ENCODE measurements at places on chromosomes 4 and X.
A peak's percentile ranks its signal among the peaks of the same experiment; 100 is the strongest.

GRCh38 chrX:150365051-150365989, 2.2 kb downstream of the MAMLD1 start:
- DNase-seq, result peak; percentile 25

GRCh38 chrX:40806513-40807220, 71.3 kb upstream of the MED14 start:
- no peak for DNase-seq

GRCh38 chr4:165094873-165095272, 17.8 kb downstream of the TMEM192 start:
- no peak for DNase-seq

- no peak for DNase-seq
Measured at GRCh38 chr4:36652857-36653256, 371.4 kb downstream of the DTHD1 start.

DNA sequence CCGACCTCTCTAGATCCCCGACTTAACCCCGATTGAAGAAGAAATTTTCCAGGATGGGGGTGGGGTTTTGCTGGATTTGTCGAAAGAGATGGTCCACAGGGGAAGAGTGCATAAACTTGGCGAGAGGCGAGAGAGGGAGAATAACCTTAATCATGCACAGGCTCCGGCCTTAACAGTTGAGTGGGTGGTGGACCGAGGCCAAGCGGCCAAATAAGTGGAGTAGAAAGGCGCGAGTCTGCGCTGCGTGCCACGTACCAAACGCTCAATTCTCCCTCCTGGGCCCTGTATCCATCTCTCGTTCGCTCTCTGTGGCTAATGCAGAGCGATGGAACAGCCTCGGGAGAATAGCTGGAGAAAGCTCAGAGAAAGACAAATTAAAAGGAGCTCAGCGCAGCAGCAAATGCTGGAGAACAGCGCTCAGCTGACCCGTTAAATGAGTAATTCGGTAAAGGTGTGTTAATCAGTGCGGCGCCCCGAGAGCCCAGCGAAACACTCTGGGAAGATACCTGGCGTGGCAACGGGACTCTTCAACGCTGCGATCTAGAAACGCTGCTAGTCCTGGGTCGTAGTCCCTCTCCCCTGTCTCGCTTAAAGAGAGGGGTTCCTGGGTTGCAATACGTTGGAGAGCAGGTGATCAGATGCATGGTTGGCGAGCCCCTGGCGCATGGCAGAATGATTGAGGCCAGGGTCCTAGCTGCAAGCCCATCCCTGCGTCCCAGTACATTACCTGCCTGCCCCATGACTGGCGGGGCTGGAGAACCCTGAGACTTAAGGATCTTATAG, 887 bp upstream of the IL1RAPL2 start:
- no peak for DNase-seq

DNA sequence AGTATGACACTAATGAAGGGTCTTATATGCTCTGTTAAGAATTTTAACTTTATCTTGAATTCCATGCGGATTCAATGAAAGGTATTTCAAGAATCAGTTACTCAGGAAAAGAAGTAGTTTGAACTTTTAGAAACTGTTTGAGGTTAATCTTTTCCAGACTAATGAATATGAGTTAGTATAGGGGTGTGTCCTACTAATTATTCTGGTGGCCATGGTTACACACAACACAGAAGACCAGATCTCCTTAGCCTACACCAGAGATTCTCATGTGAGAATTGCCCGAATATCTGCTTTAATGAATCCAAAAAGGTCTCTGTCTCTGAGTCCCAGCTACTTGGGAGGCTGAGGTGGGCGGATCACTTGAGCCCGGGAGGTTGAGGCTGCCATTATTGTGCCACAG, 100.4 kb downstream of the MMRN1 start:
- no peak for DNase-seq

DNA sequence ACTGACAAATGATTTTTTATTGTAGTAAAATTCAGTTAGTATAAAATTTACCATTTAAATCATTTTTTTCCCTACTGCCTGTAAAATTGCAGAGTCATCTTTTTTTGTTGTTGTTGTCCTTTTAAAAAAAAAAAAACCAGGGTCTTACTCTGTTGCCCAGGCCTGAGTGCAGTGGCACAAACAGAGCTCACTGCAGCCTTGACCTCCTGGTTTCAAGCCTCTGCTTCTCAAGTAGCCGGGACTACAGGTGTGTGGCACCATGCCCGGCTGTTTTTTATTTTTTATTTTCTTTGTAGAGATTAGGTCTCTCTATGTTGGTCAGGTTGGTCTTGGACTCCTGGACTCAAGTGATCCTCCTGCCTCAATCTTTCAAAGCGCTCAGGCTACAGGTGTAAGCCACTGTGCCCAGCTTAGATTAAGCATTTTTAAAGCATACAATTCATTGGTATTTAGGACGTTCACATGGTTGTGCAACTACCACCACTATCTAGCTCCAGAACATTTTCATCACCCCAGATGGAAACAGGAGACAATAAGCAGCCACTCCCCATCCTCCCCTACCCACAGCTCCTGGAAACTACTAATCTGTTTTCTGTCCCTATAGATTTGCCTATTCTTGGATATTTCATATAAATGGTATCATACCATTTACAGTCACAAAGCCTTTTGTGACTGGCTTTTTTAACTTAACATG, 59.7 kb upstream of the PGRMC2 start:
- DNase-seq, result no peak

DNA sequence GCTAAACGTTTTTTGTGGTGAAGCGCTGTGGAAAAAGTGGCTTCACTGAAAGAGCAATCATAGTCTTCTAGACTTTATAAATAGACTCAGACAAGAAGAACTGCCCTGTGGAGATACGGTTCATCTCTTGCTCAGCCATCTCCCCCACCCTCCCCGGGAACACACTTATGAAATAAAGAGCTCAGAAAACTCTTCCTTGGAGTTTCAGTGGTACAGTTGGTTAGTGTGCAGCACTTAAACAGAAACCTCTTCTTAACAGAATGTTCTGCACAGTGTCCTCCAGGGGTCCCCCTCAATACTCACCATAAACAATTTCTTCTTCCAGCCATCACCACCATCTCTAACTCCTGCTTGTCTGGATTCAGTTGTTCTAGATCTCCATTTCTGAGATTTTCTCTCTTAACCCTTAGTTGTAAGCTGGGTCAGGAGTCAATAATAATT, 313.0 kb downstream of the ARHGAP10 start:
- no peak for DNase-seq

- DNase-seq, result no peak
Measured at GRCh38 chrX:9534686-9535085, 69.8 kb downstream of the TBL1X start.

GRCh38 chr4:170011921-170012628, 14.1 kb downstream of the MFAP3L start:
- DNase-seq, result no peak

- DNase-seq, result no peak
Measured at GRCh38 chr4:35556387-35556786, 687.9 kb downstream of the ARAP2 start.

- no peak for DNase-seq
Measured at GRCh38 chr4:131584587-131584986, 1564.5 kb upstream of the PCDH10 start.

- no peak for DNase-seq
Measured at GRCh38 chr4:110357521-110357920, 118.4 kb upstream of the ENPEP start.

DNA sequence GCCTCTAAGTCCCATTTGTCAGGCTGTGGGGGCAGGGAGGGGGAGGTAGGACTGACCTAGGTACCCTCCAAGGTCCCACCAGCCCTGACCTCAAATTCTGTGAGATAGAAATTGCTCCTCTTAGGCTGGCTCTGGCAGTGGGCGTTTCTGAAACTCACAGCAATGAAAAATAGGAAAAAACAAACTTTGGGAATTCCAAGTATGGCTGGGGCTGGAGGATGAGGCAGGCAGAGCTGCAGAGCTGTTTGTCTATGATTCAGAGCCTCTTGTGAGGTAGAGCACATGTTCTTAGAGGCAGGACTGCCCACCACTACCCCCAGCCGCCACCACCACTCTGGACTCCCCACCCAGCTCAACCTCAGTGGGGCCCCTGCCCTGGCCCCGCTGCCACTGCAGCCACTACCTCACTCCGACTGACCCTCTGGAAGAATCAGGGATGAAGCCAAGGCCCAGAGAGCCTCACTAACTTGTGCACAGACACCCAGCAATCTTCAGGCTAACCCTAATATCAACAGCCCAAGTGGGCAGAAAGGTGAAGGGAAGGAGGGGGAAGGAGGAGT, 98.2 kb downstream of the PJA1 start:
- no peak for DNase-seq

DNA sequence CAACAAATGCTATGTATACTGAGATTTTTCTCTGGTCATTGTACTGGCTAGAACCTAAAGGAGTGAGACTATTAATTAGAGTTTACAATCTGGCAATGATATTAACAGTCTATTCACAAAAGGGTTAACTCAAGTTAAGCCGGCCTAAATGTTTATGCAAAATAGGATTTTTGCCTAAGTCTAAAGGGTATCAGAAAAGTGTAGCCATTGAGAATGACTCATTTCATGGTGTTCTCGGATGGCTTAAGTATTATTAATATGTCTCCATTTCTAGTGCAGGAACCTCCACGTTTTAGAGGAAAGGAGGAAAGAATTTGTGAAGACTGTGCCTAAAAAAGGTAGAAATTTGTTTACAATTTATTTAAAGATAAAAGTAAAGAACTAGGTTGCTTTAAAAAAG, 29.8 kb downstream of the DYNLT3 start:
- no peak for DNase-seq

DNA sequence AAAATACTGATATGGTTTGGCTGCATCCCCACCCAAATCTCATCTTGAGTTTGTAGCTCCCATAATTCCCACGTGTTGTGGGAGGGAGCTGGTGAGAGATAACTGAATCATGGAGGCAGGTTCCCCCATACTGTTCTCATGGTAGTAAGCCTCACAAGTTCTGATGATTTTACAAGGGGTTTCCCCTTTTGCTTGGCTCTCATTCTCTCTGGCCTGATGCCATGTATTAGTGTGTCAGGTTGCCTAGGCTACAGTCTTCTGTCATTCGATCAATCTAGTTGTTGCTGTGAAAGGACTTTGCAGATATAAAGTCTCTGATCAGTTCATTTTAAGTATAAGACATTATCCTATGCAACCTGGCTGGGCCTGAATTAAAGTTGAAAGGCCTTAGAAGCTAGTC, 209.3 kb upstream of the MAOA start:
- DNase-seq, result no peak

DNA sequence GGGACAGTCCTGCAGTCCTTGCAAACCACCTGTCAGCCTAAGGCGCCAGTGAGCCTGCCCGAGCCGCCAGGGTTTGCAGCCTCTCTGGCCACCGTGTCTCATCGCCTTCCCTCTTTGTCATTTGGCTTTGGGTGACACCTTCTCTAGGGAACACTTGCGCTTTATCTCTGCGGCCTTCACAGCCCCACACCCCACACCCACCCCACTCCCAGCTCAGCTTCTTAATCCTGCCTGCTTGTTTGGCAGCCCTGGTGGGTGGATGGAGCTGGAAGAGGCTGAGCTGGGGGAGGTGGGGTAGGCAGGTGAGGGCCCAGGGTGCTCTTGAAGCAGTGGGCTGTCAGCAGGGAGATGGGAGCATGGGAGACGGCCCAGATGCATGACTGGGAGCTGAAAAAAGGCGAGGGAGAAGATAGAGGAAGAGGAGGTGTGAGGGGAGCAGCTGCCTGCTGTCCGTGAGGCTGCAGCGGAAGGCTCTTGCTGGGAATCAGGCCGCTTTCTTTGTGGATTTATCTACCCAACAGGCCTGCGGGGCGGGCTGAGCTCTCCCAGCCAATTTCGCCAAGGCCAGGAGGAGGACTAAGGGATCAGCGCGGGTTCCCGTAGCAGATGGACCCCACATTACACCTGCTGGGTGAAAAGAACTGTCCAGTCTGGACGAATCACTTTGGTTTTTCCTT, 97.5 kb upstream of the STOX2 start:
- no peak for DNase-seq

GRCh38 chr4:3512279-3512678, 19.9 kb downstream of the LRPAP1 start:
- no peak for DNase-seq

GRCh38 chr4:178255172-178255571, 812.9 kb upstream of the AGA start:
- DNase-seq, result no peak

DNA sequence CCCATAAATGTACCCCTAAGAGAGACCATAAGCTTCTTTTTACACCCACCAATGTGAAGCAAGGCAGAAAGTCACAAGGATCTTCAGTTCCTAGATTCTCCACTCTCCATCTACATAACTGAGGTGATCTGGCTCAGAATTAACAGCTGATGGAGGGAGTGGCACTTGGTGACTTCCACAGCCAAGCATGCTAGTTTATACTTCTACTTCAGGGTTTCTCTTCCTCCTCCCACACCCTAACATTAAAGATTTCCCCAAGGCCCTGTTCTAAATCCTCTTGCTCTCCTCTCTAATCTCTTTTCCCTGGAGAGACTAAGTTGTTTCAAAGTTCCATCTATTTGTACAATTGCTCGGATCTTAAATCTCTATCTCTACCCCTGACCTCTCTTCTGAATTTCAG, 81.1 kb downstream of the MBNL3 start:
- no peak for DNase-seq

GRCh38 chr4:128527946-128528576, 240.4 kb upstream of the PGRMC2 start:
- no peak for DNase-seq

DNA sequence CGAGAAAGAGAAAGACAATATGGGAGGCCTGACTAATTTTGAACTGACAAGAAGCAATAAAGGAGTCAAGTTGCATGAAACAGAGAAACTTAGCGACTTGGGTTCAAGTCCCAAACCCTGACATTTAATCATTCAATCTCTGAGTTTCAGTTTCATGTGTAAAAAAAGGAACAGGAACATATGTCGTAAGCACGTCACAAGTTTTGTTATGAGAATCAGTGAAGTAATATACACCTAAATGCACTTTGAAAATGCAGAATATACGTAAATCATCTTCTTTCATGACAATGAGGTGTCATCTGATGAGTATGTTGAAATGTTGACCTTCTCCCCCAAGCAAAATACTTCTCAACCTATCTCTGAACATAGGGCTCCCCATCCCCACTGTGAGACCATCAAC, 10.4 kb downstream of the ACOT9 start:
- no peak for DNase-seq

- DNase-seq, result no peak
Measured at GRCh38 chr4:150510176-150510865, 71.6 kb upstream of the MAB21L2 start.

GRCh38 chr4:114922592-114922933, 190.9 kb downstream of the NDST4 start:
- DNase-seq, result no peak

- DNase-seq, result no peak
Measured at GRCh38 chr4:168386002-168386401, 67.5 kb upstream of the DDX60 start.

DNA sequence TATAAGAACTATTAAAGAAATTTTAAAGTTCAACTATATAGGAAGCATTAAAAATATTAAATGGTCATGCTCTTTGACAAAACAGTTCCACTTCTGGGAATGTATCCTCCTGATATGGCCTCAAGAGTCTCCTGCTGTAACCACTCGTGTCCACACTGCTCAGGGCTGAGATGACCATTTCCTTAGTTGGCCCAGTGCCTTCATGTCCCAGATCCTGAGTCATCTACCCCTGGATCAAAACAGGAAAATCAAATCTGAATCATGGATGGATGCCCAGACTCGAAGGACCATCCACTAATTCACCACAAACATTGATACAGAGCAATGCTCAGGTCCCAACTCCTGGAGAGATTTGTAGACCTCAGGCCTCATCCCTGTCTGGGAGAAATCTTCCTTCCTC, 44.7 kb downstream of the GPRASP3 start:
- DNase-seq, result no peak

Data from CMK (cell line).